ENCODE measurements at places on chromosomes 4 and X. TPM values are rescaled to one million over a fixed set of nuclear protein-coding genes. Genes with fewer than 3 reads are reported as not detected.

DNA sequence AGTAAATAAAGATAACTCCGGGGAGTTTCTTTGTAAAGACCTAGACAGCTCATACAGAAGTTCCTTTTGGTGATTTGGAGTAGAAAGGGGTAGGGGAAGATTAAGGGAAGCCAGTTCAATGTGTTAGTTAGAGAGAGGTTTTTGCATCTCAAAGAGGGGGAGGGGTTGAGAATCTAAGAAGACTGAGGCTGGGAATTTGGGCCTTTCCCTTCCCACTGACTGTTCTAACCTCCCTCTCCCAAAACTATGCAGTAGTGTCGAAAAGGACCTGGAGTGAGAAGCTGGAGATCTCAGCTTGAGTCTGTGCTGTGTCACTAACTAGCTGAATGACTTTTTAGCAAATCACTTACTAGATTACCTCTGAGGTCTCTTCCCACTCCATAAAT is 55.7 kb upstream of the CCDC160 start:
- H3K27me3 ChIP-seq = 0 out of 2 replicates have a peak, but pooled peaks cover 3% of the 10 kb centered on the region
- H3K27ac ChIP-seq = peak overlapping the region; percentile 80
- DNase-seq = peak; percentile 81
- H3K36me3 ChIP-seq = no peaks in the 10 kb centered on the region

GRCh38 chrX:69630147-69630546 is 14.2 kb downstream of the EDA start:
- no peaks in the 10 kb centered on the region for H3K27me3 ChIP-seq
- no peak overlapping the region for H3K27ac ChIP-seq
- no peaks in the 10 kb centered on the region for H3K4me1 ChIP-seq
- H3K36me3 ChIP-seq = no peaks in the 10 kb centered on the region

GRCh38 chrX:20217906-20218305 is 48.8 kb downstream of the RPS6KA3 start:
- no peaks in the 10 kb centered on the region for H3K4me1 ChIP-seq
- no peaks in the 10 kb centered on the region for H3K27me3 ChIP-seq
- no peak for DNase-seq
- no peaks in the 10 kb centered on the region for H3K36me3 ChIP-seq
- H3K4me3 ChIP-seq = no peak overlapping the region

GRCh38 chrX:151538190-151539122 is 25.0 kb upstream of the PASD1 start:
- H3K27me3 ChIP-seq = no peaks in the 10 kb centered on the region
- no peaks in the 10 kb centered on the region for H3K4me1 ChIP-seq
- no peak overlapping the region for H3K27ac ChIP-seq
- no peak for DNase-seq
- H3K36me3 ChIP-seq = no peaks in the 10 kb centered on the region
- H3K4me3 ChIP-seq = no peak overlapping the region

- H3K27ac ChIP-seq = no peak overlapping the region
- DNase-seq = no peak
- no peaks in the 10 kb centered on the region for H3K36me3 ChIP-seq
Observed at GRCh38 chrX:43971966-43972961, 926 bp downstream of the NDP start.

DNA sequence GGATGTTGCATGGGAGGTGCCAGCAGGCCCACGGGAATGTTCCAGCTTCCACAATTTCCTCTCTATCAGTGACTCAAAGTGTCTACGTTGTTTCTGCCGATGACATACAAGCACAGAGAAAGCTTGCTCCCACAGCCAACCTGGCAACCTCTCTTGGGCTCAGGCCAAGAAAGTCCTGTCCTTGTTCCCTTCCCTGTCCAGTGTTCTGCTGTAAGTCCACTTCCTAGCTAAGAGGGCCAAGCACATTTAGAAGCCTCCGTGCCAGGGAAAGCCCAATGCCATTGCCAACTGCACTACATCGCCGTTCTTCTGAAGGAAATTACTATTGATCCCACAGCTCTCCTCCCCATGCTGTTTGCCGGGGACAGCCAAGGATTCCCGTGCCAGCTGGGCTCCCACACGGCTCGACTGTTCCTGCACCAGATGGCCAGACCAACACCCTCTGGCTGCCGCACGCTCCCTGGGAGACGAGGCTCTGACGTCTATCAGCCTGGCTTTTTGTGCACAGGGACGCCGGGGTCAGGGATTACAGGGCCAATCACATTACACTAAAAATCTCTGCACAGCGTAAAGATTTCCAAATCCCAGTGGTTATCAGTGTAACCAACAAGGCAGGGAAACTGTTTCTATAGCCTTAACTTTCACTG is 284.0 kb downstream of the BCOR start:
- H3K4me3 ChIP-seq = no peak overlapping the region
- no peak for DNase-seq
- H3K27me3 ChIP-seq = no peaks in the 10 kb centered on the region
- H3K36me3 ChIP-seq = no peaks in the 10 kb centered on the region

GRCh38 chr4:86921608-86922252 is 13.1 kb upstream of the AFF1 start:
- no peaks in the 10 kb centered on the region for H3K36me3 ChIP-seq
- no peak overlapping the region for H3K4me3 ChIP-seq
- no peaks in the 10 kb centered on the region for H3K4me1 ChIP-seq
- no peak overlapping the region for H3K27ac ChIP-seq
- H3K27me3 ChIP-seq = no peaks in the 10 kb centered on the region

DNA sequence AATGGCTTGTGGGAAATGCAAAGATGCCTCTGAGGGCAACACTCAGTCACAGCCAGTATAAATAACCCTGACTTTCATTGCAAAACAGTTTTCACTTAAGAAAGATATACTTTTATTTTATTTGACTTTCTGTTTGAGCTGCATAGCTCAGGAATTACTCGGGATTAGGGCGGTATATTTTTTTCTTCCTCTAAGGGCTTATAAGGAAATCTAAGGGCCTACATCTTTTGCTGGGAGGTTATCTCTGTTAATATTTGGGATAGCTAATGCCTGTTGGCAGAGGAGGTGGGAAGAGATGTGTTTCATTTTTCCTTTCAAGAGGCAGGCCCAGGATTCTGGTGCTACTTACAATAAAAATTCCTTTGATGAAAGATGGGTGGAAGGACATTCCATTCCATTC is 28.8 kb upstream of the EGFL6 start:
- no peaks in the 10 kb centered on the region for H3K4me1 ChIP-seq
- no peaks in the 10 kb centered on the region for H3K36me3 ChIP-seq
- no peak overlapping the region for H3K27ac ChIP-seq
- H3K27me3 ChIP-seq = no peaks in the 10 kb centered on the region
- DNase-seq = no peak

DNA sequence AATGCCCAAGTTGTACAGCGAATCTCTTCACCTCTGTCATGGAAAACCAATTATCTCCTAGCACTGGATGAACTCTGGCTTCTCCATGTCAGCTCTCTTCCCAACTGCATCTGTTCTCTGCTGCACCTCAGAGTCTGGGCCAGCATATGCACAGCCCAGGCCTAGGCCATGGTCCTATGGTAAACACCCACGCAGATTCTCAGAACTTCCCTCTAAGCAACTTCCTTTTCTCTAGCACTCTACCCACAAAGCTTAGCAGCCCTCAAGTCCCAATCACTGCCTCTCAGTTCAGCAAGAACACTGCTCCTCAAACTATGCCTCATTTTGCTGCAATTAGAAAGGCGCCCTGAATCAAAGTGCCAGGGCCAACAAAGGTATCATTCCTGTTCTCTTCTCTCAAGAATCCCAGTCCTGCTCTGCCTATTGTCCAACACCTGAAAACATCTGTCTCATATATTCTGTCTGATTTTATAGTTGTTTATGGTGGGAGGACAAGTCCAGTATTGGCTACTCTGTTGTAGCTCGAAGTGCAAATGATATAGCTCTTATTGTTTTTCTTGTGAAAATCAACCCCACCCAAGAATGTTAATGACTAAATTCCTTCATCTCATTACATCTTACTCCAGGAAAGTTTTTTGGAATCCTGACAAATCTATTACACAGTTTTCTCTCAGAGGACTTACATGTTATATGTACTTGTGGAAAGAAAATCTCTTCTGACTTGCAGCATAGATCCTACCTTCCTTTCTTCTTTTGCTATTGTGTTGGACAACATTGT is 85.4 kb downstream of the DCHS2 start:
- H3K4me3 ChIP-seq = no peak overlapping the region
- no peaks in the 10 kb centered on the region for H3K4me1 ChIP-seq
- H3K36me3 ChIP-seq = no peaks in the 10 kb centered on the region
- DNase-seq = no peak
- H3K27me3 ChIP-seq = no peaks in the 10 kb centered on the region

GRCh38 chr4:59518005-59518823 is 1681.9 kb upstream of the ADGRL3 start:
- no peak overlapping the region for H3K27ac ChIP-seq
- DNase-seq = no peak
- no peaks in the 10 kb centered on the region for H3K36me3 ChIP-seq
- H3K27me3 ChIP-seq = no peaks in the 10 kb centered on the region
- no peak overlapping the region for H3K4me3 ChIP-seq
- no peaks in the 10 kb centered on the region for H3K4me1 ChIP-seq

- no peak for DNase-seq
- no peaks in the 10 kb centered on the region for H3K36me3 ChIP-seq
- H3K4me3 ChIP-seq = peak overlapping the region; percentile 78
Observed at GRCh38 chrX:46837558-46838485, 979 bp downstream of the RP2 start.

DNA sequence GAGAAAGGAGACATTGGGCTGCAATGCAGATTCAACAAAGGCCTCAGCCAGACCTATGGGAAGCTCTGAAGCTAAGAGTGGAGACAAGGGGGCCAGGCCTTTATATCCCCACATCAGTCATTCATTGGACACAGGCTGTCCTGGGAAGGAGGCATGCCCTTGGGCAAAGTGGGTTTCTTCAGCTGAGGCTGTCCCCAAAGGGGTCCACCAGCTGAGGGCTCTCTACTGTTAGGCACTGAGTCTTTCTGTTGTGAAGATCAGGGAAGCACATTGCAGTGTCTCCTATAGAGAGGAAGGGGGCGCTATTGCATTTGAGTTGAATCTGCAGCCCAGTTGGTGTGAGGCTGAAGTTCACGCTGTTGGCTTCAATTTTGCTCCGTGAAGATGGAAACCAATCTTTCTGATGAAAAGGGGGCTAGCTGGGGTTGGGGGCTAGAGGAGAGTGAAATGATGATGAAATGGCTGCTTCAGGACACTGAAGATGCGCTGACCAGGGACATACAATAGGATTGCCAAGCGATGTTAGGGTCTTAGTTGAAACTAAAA is 48.0 kb downstream of the SLC25A5 start:
- H3K4me1 ChIP-seq = no peaks in the 10 kb centered on the region

- H3K4me3 ChIP-seq = no peak overlapping the region
- DNase-seq = no peak
- no peaks in the 10 kb centered on the region for H3K4me1 ChIP-seq
- H3K27me3 ChIP-seq = no peaks in the 10 kb centered on the region
- no peaks in the 10 kb centered on the region for H3K36me3 ChIP-seq
Observed at GRCh38 chr4:182600093-182600492, 317.1 kb downstream of the DCTD start.

DNA sequence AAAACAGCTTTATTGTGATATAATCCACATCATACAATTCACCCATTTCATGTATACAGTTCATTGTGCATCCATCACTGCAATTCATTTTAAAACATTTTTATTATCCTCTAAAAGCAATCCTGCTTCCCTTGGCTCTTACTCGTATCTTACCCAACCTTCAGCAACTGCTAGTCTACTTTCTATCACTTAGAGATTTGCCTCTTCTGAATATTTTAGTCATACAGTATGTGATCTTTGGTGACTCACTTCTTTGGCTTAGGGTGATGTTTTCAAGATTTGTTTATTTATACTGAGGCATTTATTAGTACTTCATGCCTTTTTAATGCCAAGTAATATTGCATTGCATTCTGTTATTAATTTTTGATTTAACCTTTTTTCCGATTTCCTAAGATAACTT is 15.0 kb upstream of the MSMO1 start:
- no peaks in the 10 kb centered on the region for H3K27me3 ChIP-seq
- 0 out of 2 replicates have a peak, but pooled peaks cover 3% of the 10 kb centered on the region for H3K36me3 ChIP-seq
- H3K4me1 ChIP-seq = no peaks in the 10 kb centered on the region
- H3K27ac ChIP-seq = no peak overlapping the region

DNA sequence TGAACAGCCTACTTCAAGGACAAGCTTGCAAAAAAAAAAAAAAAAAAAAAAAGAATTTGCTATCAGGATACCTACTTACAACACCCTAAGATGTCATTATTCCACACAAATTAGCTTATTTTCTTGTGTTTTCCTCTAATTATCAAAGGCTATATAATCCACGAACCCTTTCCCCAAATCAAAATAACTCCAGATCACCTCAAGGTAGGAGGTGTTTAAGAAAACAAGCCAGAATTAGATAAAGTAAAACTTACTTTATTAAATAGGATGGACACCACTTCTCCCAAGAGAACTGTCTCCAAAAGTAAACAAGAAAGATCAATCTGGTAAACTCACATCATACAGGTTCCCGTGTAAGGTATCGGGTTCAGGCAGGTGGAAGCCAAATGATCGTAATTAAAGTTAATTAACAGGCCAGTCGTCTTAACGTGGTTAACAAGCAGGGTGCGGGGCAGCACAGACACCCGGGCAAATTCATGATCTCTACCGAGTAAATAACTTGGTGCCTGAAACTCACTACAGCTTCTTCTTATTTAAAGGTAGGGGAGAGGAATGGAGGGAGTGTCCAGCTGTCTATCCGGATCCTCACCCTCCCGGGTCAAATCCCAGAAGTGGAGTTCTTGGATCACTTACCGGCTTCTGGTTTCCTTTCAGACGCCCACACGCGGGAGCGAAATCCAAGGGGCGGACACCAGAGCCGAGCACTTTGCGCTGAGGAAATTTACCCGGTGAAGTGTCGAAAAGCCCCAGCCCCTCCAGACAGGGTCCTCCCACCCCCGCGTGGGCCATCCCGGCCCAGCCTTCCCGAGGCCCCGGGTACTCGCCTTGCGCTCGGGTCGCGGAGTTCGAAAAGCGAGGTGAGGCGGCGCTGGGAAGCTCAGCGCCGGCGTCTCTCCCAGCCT is 708 bp downstream of the ARAP2 start:
- no peak overlapping the region for H3K27ac ChIP-seq
- no peaks in the 10 kb centered on the region for H3K36me3 ChIP-seq
- H3K4me3 ChIP-seq = peak overlapping the region; percentile 78
- no peaks in the 10 kb centered on the region for H3K4me1 ChIP-seq

- H3K4me1 ChIP-seq = peaks cover 15% of the 10 kb centered on the region
- H3K4me3 ChIP-seq = no peak overlapping the region
- DNase-seq = no peak
- no peaks in the 10 kb centered on the region for H3K36me3 ChIP-seq
- no peaks in the 10 kb centered on the region for H3K27me3 ChIP-seq
- H3K27ac ChIP-seq = no peak overlapping the region
Observed at GRCh38 chr4:172650758-172651530, 517.7 kb upstream of the GALNT7 start.

DNA sequence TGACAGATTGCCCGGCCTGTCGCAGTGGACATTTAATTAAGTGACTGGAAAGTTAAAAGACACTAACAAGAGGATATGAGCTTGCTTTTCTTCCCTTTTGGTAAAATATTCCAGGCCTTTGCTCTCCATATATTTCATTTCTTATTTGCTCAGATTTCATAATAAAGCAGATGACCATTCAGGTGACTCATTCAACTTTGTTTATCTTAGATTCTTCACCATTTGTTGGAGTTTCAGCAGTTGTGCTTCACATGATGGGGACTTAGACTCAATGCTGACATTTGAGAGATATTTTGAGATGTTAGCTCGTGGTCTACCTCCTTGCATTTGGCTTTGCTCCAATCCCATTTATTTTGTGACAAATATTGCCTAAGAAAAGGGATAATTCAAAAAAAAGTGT is 312.2 kb downstream of the ARHGAP24 start:
- no peaks in the 10 kb centered on the region for H3K36me3 ChIP-seq
- no peaks in the 10 kb centered on the region for H3K27me3 ChIP-seq

- no peaks in the 10 kb centered on the region for H3K4me1 ChIP-seq
- no peaks in the 10 kb centered on the region for H3K36me3 ChIP-seq
- no peak for DNase-seq
- no peaks in the 10 kb centered on the region for H3K27me3 ChIP-seq
Observed at GRCh38 chr4:6325788-6326290, 56.2 kb downstream of the WFS1 start.

ABCG2 gene
- 10.6 TPM for total RNA-seq

DCHS2 gene
- total RNA-seq = 7.6 TPM

ZAR1 gene
- 1.6 TPM for total RNA-seq

HMGB3 gene
- 140 TPM for total RNA-seq

CT45A10 gene
- total RNA-seq = not detected

GPC4 gene
- 183 TPM for total RNA-seq

Data from GM23338 (cell line).